Esophagus mucosa (tissue), 1 donor: ENCODE measurements at places on chromosomes 6 and 20. TPM values are rescaled to one million over a fixed set of nuclear protein-coding genes. Genes with fewer than 3 reads are reported as not detected.

Gene SALL4
- total RNA-seq: 0.44 TPM

Gene GLP1R
- 0.08 TPM for total RNA-seq

Gene APCDD1L
- 0.16 TPM for total RNA-seq

Gene PKIB
- total RNA-seq: 0.88 TPM

Gene ANGPT4
- total RNA-seq: 0.08 TPM

Gene LHFPL5
- total RNA-seq: not detected

Gene FKBP1C
- total RNA-seq: not detected

Gene WASF1
- 6.0 TPM for total RNA-seq

Gene LPIN3
- total RNA-seq: 15.7 TPM

Gene EPB41L2
- total RNA-seq: 9.1 TPM

Gene TRIM31
- 0.20 TPM for total RNA-seq

Gene LAMA5
- total RNA-seq: 83.4 TPM

Gene TDRD6
- total RNA-seq: 0.08 TPM

Gene NHLRC1
- total RNA-seq: 0.96 TPM
